A673 (cell line): ENCODE measurements at places on chromosomes 1 and 21.

GRCh38 chr1:15258833-15259621 lies 12.0 kb downstream of the FHAD1 start:
- DNase-seq = no peak

DNA sequence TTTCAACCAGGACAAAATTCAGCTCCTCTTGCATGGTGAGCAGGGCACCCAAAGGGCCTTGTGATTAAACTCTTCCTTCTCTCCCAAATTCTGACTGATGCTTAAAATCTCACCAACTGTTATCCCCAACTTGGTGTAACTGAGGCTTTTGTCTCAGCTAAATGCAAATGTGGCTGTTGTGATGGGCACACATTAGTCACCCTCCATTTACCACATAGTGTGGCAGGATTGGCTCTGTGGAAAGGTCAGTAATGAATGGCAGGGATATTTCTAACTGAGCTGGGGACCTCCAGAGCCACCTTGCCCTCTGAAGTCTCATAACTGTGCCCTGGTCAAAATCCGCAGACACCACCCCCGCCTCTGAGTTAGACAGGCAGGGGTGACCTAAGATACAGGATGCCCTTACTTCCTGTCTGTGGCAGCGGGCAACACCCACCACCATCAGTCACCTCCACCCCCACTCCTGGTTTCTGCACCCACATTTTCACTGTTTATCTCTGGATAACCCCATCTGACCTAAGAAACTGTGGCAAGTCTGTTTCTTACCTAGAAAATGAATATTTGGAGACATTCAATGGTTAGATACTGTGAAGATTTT lies 25.4 kb upstream of the RGS16 start:
- no peak for DNase-seq

DNA sequence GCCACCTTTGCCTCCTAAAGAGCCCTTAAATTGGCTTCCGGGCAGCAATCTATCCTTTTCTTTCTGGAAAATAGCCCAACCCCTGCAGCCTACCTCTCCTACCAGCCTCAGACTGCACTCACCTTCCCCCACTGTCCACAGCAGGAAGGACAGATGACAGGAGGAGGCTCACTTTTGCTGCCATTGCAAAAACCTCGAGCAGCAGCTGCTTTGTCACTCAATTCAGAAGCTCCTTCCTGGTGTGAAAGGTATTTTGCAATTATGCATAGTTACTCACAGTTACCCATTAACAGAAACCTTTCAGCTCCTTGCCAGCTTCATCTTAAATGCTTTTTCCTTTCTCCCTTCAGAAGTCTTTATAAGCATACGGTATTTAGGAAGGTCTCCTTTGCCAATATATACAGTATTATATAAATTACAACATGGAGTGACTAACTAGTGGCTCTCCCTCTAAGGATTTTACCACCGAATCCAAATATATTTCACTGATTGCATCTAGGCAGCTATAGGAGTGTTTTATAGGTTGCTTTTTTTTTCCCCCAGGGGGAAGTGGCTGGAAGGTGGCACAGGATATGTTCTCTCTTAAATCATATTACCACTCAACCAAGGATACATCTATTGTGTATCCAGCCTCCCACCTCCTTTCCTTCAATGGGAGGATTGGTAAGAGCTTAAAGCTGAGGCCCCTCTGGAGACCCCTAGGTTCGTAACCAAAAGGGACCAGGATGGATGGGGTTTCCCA lies 142.1 kb upstream of the IPO9 start:
- DNase-seq = peak; percentile 28

DNA sequence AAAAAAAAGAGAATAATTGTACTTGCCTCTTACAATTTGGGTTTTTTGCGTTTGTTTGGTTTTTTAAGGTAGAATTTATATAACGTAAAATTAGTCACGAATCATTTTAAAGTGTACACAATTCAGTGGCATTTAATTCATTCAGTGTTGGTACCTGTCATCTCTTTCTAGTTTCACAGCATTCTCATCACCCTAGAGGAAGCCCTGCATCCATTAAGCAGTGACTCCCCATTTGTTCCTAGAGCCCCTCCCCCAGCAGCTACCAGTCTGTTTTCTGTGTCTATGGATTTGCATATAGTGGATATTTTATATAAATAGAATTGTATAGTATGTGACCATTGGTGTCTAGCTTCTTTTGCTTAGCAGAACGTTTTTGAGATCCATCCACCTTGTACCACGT lies 233.2 kb upstream of the FMN2 start:
- no peak for DNase-seq

- DNase-seq = peak; percentile 97
These were observed 258.9 kb downstream of the PTBP2 start for GRCh38 chr1:96980448-96980847.

DNA sequence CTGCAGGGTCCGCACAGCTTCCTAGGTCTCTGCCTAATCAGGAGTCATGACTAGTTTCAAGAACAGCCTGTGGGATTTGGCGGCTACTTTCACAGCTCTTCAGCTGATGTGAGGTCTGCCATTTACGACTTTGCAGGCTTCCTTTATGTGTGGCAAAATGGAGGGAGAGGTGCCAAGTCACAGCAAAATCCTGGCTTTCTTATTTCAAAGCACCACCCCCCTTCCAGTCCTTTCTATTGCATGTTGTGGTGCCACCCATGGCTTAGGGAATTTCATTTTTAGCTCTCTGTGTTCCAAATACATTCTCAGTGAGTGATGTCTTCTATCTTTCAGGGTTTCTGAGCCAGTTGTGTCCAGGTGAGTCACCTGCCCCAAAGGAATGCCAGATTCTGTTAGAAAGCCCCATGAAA lies 75.1 kb upstream of the WLS start:
- no peak for DNase-seq

GRCh38 chr1:15017120-15017519 lies 136.4 kb upstream of the TMEM51 start:
- no peak for DNase-seq

- DNase-seq = peak; percentile 84
These were observed 28.3 kb upstream of the RAB3GAP2 start for GRCh38 chr1:220300442-220301121.

DNA sequence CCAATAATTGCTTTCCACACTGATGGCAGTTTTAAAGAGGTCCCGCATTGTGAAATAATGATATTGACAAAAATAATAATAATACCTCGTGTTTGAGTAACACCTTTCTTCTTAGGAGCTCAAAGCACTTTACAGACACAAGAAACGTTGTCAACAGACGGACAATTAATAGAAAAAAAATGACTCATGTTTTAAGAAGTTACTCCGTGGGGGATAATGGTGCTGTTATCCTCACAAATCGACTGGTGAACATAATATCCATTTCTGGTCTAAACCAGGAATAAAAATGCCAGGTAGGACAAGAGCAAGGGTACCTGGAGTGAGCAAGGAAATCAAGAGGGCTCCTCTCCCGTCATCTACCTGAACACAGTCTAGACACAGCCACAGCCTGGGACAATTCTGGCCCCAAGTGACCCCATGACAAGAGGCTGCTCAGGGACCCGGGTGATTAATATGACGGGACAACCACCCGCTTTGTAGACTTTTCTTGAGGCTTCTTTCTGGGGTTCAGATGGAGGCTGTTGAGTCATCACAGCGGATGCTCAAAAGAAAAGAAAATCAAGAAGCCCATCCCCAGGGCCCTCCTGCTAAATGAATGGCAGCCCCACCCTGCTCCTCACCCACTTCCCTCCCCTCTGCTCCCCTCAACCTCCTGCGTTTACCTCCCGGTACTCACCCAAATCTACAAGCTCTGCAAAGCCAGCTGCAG lies 146.2 kb upstream of the IRF2BP2 start:
- no peak for DNase-seq

DNA sequence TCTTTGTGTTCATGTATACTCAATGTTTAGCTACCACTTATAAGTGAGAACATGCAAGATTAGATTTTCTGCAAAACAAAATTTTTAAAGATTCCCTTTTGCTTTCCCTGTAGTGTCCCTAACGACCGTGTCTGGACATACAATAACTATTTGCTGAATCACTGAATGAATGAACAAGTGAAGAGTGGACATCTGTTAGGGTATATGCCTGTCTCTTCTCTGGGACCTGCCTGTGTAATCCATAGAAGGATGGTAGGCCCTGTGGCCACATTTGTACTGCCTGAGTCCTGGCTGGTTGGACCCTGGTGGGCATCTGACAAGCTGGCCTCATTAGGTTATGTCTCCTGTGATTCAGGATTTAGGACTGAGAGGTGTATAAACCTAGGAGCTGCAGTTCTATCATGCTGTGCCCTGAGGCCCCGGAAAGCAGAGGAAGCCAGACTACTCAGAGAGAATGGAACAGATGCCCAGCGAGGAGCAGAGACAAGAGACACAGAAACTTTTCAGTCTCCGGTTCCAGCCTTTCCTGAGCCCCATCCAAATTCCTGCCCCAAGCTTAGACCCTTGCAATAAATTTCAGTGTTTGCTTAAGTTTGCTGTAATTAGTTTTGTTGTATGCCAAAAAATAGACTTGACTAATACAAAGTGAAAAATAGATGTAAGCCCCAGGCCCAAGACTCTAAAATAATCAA lies 7.5 kb upstream of the NCF2 start:
- no peak for DNase-seq

DNA sequence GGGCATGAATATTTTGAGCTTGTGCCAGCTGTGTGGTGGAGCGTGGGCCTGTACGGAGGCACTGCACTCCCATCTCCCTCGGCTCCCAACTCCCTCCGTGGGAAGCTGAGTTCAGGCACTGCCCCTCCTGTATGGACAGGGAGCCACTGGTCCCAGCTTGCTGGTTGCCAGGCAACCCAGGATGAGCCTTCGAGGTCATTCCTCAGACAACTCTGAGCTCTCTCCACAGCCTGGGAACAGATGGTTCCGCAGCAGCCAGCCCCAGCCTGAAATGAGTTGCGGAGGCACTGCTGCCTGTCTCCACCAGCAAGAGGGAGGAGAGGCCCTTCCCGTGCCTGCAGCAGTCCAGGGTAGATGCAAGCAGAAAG lies 58.4 kb upstream of the TENT5B start:
- DNase-seq = no peak

- DNase-seq = no peak
These were observed 16.9 kb upstream of the COL18A1 start for GRCh38 chr21:45388011-45388521.

GRCh38 chr1:8962812-8963530 lies 17.3 kb downstream of the CA6 start:
- peak; percentile 53 for DNase-seq

DNA sequence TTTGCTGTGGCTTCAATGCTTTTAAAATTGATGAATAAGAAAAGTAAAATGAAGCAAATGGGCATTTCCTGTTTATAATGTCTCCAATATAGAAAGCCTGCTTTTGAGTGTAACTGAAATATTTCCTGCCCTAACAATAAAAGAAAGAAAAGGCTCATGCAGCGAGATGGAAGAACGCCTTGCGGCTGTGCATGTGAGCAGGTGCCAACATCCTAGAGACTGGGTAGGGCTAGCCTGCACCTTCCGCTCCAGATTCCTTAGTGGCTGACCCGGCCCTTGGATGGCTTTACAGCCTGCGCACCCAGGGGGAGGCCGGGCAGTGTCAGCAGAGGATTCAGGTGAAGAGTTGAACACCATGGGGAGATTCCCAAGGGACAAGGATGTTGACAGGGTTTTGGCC lies 21.8 kb downstream of the CNIH3 start:
- peak; percentile 70 for DNase-seq

- no peak for DNase-seq
These were observed 9.0 kb upstream of the CYP4A22 start for GRCh38 chr1:47128221-47128620.

- no peak for DNase-seq
These were observed 38.1 kb upstream of the GPR153 start for GRCh38 chr1:6298940-6299465.

GRCh38 chr21:46191257-46191685 lies 7.0 kb upstream of the SPATC1L start:
- no peak for DNase-seq

- DNase-seq = no peak
These were observed 12.2 kb upstream of the TTC4 start for GRCh38 chr1:54703471-54703870.

DNA sequence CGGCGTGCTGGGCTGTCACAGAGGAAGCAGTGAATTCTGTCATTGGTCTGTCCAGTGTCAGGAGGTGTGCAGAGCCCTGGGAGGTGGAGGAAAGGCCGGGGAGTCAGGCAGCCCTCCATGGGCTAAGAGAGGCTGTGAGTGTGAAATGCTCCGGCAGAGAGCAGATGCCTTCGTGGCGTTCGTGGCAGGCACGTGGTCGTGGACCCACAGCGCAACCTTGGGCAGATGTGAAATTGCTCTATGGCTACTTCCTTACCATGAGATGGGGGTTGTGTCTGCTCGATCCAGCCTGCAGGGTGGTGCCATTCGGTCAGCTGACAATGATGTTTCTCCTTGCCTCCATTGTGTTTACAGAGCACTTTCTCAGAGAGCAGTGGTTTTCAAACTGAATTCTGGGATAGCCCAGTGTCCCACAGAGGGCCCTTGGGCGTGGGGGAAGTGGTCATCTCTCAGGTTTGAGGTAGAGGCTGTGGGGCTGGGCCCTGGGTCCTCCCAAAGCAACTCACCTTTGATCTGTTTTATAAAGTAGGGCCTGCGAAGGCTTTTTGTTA lies 27.9 kb downstream of the TNFRSF1B start:
- DNase-seq = no peak

- DNase-seq = no peak
These were observed 4.5 kb upstream of the IL10RB start for GRCh38 chr21:33261635-33262034.

GRCh38 chr1:982765-983436 lies 1.0 kb upstream of the PERM1 start:
- DNase-seq = no peak

- no peak for DNase-seq
These were observed 44.5 kb downstream of the HIVEP3 start for GRCh38 chr1:41874151-41874719.

- no peak for DNase-seq
These were observed 100.2 kb upstream of the GREM2 start for GRCh38 chr1:240712014-240712731.

GRCh38 chr1:247304031-247304430 lies 27.6 kb downstream of the ZNF496 start:
- DNase-seq = no peak

DNA sequence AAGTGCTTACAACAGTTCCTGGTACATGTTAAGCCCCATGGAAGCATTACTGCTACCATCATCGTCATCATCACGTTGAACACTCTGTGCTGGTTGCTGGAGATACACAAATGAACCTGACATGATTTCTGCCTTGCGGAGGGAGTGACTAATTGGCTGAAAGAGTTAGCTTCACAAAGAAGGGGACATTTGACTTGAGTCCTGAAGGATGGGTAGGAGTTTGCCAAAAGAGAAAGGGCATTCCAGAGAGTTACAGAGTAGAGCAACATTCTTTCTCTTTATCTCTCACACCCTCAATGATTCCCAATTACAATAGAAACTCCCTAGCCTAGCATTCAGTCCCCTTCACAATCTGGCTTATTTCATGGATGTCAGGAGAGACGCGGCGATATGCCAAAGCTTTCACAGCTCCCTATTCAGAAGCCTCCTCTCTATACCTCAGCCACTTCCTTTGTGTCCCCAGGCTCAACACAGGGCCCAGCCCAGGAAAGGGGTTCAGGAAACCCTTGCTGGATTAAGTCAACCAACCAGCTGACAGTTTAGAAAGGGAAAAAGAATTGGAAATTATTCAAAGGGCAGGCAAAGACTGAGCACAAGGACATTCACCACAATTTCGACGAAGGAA lies 38.0 kb downstream of the SLC1A7 start:
- no peak for DNase-seq

GRCh38 chr1:3722846-3723245 lies 29.4 kb upstream of the CCDC27 start:
- no peak for DNase-seq
